ENCODE measurements at places on chromosomes 5 and 9.
A peak's percentile ranks its signal among the peaks of the same experiment; 100 is the strongest.

DNA sequence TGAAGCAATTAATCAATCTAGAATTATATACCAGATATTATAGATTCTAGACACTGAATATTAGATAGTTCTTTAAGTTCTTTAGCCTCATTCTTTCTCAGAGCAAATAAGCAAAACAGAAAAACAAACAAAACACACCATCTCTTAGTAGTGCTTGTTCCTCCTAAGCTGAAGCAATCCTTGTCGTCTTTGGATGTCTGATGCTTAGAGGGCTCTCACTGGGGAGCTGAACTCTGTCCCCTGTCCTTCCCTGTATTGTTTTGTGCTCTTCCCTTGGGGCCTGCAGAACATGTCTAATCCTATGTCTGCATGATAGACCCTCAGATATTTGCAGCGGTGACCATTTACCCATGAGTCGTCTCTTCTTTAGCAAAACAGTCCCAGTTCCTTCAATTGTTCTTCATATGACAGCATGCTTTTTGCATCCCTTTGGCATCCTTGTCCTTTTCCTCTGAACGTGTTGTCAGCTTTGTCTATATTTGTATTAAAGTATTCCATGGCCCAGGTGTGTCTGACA lies 114.3 kb downstream of the ARHGEF28 start:
- no peak for DNase-seq

GRCh38 chr5:180324601-180324950 lies 28.6 kb downstream of the GFPT2 start:
- no peak for DNase-seq

DNA sequence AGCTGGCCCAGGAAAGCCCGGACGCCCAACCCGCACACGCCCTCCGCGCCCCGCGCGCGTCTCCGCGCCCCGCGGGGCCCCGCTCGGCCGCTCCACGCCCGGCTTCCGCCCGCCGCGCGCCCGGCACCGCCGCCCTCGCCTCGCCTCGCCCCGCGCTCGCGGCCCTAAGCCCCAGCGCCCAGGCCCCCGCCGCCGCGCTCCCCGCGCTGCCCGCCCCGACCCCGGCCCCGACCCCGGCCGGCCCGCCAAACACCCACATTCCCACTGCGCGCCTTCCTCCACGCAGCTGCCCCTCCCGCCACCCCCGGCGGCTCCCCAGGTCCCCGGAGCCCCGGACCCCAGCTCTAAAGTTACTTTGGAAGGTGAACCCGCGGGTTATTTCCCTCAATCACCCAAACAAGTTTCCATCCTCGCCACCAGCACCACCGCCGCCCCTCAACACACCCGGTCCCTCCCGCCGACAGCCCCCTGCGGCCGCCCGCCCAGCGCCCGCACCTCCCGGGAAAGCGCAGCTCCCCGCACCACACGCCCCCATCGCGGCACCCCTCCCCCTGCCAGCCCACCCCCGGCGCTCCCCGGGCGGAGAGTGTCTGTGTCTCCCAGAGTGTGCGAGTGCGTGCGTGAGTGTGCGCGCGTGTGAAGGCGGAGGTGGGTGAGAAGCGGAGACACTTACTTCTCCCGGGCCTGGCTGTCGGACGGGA lies 439 bp downstream of the SSBP2 start:
- DNase-seq = no peak

DNA sequence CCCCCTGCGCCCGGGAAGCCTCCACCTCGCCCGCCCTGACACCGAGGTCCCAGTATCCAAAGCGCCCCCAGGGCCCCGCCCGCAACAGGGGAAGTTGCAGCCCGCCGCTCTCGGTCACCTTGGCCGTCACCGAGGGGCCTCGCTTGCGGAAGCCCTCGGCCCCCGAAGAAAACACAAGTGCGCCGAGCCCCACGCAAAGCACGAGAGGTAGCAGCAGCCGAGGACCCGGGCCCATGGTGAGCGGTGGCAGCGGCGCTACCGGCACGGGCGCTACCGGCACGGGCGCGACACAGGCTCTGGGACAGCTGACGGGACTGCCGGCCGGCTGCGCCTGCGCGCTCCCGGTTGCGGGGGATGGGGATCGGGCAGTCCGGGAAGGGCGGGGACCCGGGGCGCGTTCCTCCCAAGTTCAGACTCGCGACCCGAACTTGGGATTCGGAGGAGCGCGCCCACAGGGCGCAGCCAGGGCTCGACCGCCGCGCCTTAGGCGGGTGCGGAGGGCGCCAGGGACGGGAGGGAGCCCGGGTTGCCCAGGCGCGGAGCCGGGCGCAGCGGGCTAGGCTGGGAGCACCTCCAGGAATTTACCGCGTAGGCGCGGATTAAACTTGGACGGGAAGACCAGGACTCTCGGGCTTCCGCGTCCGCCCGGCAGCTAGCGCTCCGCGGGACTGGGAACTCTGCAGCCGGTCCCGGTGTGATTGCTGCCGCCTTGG lies at the start of gene PPIC:
Gene PPIC (minus strand): TSS at position 335 of the 713 bp plus-strand sequence. CDS start 100 bp downstream, at position 235.
- DNase-seq = no peak

DNA sequence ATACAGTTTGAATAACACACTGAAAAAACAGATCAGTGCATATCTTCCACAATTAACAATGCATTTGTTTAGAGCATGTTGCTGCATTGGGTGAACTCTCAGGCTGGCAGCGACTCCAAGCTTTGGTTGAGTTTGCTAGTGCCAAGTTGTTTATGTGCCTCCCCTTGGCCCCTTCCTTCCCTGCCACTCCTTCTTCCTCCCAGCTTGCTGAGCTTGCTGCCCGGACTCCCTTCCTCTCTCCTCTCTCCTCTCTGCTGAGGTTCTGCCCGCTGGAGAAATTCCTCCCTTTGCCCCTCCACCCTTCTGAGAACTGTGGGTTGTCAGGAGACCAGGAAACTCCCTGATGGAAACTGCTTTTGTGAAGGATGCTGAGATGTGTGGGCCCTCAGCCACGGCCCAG lies 247.3 kb downstream of the PDZD2 start:
- no peak for DNase-seq

- no peak for DNase-seq
These were observed 42.9 kb upstream of the HAND1 start for GRCh38 chr5:154520861-154521453.

- no peak for DNase-seq
These were observed 192.6 kb upstream of the MSX2 start for GRCh38 chr5:174531782-174532191.

DNA sequence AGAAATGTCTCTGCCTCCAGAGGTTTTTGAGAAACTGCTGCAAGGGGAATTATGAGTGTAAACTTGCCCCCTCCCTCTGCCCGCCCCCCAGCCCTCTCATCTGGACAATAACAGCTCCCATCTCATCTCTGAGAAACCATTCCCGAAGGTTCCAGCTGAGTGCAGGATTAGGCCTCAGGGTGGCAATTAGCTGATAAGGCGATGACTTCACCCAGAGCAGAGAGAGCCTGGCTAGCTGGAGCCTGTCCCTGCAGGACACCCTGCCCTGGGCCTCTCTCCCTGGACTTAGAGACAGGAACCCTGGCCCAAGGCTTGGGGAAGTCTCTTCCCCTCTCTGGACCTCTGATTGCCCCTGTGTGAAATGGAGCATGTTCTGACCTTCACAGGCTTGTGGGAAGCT lies 45.7 kb upstream of the HAND1 start:
- DNase-seq = no peak

DNA sequence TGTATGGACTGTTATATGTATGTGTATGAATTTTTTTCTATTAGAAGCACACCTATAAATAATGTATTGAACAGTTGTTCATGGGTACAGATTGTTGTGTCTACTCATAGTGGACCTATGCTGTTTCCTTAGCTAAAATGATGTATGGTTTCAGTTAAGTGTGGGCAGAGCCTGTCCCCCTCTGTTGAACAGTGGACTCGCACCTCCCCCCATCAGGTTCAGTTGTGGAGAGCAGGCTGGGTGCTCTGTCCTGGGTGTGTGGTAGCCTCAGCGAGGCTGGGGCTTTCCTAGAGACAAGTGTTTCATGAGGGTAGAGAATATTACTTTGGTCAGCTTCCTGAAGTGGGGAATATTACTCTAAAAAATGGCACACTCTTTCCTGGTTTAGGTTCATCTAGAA lies 47.4 kb upstream of the LRRTM2 start:
- no peak for DNase-seq

GRCh38 chr5:65932676-65933075 lies 6.3 kb downstream of the ERBIN start:
- DNase-seq = no peak

- DNase-seq = no peak
These were observed 791.9 kb upstream of the CDH6 start for GRCh38 chr5:30401479-30402058.

DNA sequence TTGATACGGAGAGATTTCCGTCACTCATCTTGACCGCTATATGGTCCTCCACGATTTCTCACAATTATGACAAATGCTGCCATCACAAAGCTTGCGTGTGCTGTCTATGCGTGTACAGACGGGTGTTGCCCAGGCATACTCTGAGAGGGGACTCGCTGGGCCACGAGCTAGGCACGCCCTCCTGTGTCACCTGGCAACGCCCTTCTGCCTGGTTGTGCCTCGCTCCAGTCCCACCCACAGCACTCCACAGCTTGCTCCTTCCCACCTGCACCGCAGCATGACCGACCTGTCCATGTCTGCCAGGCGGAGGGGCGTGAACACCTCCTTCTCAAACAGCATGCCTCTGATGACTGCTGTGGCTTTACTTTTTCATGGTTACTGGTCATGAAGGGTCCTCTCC lies 55.6 kb downstream of the CAMSAP1 start:
- no peak for DNase-seq

GRCh38 chr9:107807183-107807582 lies 317.6 kb upstream of the KLF4 start:
- DNase-seq = no peak

GRCh38 chr9:136984464-136985026 lies 1.8 kb downstream of the LCNL1 start:
- no peak for DNase-seq

DNA sequence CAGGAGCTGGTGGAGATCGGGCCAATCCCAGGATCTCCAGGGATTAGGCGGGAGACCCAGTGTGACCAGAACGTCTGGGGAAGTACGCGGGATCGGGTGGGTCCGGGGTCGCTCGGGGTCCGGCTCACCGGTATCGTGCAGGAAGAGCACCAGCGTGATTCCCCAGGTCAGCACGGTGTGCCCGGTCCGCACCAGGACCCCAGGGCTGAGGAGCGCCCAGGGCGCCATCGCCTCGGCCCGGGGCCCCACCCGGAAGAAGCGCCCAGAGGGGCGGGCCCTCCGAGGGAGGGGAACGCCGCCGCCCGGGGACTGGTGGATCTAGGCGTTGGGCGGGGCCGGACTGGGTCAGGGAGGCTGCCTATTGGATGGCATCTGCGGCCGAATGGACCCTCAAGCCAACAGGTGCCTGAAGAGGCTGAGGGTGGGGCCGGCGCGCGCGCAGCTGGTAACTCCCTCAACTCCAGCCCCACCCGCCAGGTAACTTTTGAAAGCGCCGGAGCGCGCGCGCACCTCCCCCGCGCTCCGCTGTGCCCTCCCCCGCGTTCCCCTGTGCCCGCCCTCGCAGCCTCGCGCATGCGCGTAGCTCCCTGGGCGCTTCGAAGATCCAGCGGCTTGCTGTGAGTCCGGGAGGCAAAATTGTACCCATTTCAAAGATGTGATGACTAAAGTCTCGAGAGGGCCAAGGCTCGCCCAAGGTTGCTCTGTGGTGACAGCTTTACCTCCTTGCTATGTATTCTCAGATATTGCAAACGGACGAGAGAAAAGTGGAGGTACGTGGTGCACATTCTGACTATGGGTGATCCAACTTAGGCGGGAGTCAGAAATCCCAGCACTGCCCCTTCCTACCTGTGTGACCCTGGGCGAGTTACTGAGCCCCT lies at the start of gene ZDHHC12:
Gene ZDHHC12 (minus strand): TSS at position 262 of the 878 bp plus-strand sequence. CDS start 34 bp downstream, at position 228.
- peak; percentile 84 for DNase-seq

DNA sequence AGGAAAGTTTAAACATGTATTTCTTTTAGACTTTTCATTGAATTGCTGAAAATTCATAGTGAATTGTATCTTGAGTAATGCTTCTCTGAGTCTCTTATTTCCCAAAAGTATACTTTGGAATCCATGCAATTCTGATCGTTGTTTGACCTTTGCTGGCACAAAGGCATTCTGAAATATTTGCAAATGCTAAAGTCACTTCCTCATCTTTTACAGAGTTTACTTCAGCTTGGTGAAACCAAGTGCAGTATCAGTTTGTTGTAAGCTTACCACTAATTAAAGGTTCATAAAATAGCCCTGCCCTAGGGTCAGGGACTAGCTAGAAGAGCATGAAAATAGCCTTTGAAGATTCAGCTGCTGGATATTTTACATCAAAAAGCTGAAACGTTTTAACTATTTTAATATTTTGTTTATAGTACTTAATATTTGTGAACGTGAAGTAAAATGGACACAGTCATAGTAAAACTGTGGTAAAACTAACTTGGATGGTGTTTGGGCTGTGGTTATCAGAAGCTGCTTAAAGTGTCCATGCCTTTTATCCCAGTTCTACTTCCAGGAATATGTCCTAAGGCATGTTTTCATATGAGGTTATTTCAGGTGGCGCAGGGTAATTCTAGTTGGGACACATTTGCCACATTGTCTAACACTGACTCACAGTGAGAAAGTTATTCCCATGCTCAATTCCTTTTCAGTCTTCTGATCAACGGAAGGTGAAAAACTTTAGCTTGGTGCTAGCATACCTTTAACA lies 45.3 kb downstream of the SLC22A5 start:
- DNase-seq = no peak

GRCh38 chr5:5739490-5739945 lies 317.0 kb downstream of the ICE1 start:
- no peak for DNase-seq

DNA sequence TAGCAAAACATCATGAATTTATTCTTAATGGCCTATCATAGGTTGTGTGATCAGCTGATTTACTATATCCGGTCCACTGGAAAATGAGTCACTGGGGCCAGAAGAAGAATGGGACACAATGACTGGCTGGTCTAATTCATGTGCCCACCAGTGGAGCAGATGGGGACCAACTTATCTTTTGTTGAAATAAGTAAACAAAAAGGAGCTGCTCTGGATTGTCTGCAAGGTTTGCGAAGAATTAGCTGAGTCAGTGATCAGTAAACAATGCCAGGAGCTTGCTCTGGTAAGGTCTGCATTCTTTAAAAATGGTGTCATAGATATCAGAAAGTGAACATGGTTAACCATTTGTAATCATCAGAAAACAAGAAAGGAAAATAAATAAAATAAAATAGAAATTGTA lies 128.0 kb downstream of the RASEF start:
- peak; percentile 27 for DNase-seq

DNA sequence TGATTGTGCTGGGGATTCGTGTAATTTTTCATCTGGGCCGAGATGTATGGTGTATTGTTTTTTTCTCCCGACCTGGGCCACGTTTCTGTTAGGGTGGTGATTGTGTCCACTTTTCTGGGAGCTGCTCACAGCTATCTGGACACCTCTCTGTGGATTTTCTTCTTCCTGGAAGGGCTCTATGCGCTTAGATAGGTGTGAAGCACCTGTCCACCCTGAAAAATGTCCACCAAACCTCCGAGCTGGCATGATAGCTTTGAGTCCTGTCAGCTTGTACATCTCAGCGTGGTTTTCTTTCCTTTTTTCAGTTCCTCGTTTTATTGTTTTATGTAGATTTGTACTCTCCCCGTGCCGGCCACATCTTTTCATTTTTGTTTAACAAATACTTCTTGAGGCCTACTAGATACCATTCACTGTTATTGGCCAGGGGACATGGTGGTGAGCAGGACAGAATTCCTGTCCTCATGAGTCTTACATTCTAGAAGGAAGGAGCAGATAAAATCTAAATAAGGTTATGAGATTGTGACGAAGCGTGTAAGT lies 1.1 kb downstream of the UGCG start:
- no peak for DNase-seq

All from HFF-Myc (cell line).